ENCODE measurements at places on chromosomes 13 and 19. TPM values are rescaled to one million over a fixed set of nuclear protein-coding genes. Genes with fewer than 3 reads are reported as not detected.

BCKDHA gene
- 6.4 TPM for total RNA-seq

ZNF534 gene
- total RNA-seq = not detected

ARGLU1 gene
- total RNA-seq = 28.1 TPM

HSPBP1 gene
- total RNA-seq = 21.0 TPM

DNA sequence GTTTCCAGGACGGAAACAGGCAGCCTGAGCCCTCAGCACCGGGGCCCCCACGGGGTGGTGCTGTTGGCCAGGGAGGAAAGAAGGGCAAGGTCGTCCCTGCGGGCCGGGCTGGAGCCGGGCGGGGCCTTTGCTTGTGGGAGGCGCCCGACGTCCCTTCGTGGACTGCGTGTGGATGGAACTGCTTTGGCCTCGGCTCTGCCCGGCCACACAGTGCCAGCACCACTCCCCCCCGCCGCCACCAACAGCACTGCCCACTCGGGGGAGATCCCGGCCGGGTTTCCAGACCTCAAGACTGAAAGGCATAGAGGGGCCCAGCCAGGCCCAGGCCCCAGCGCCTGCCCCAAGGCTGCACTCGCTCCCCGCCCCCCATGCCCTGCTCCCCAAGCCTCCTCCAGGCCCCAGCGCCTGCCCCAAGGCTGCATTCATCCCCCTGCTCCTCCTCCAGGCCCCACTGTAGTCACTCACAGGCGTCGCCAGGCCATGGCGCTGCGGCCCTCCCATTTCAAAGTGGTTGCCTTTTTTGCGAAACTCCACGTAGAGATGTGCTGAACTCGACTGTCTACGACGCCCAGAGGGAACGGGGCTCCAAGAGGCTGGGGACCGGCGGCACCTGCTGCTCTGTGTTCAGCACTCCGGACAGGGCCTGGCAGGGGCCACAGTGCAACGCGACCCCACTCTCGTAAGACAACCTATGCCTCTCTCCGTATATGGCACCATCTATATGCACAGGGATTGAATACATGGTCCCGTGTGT lies 22.5 kb downstream of the C13orf46 start:
- DNase-seq = peak; percentile 45
- H3K4me3 ChIP-seq = no peak overlapping the region
- H3K4me1 ChIP-seq = peaks cover 13% of the 10 kb centered on the region
- H3K36me3 ChIP-seq = peaks cover 30% of the 10 kb centered on the region

DNA sequence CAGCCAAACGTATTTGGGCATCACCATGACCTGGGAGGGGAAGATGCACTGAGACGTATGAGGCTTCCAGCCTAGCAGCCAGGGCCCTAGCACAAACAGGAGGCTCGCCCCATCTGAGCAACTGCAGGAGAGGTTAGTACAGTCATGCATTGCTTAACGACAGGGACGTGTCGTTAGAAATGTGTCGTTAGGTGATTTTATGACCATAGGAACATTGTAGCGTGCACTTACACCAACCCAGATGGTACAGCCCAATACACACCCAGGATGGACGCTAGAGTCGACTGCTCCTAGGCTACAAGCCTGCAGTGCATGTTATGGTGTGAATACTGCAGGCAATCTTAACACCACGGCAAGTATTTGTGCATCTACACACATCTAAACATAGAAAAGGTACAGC lies 9.3 kb downstream of the CD177 start:
- H3K27ac ChIP-seq = no peak overlapping the region
- no peaks in the 10 kb centered on the region for H3K36me3 ChIP-seq
- DNase-seq = no peak
- H3K4me1 ChIP-seq = peaks cover 4% of the 10 kb centered on the region
- H3K27me3 ChIP-seq = peaks cover 18% of the 10 kb centered on the region

DNA sequence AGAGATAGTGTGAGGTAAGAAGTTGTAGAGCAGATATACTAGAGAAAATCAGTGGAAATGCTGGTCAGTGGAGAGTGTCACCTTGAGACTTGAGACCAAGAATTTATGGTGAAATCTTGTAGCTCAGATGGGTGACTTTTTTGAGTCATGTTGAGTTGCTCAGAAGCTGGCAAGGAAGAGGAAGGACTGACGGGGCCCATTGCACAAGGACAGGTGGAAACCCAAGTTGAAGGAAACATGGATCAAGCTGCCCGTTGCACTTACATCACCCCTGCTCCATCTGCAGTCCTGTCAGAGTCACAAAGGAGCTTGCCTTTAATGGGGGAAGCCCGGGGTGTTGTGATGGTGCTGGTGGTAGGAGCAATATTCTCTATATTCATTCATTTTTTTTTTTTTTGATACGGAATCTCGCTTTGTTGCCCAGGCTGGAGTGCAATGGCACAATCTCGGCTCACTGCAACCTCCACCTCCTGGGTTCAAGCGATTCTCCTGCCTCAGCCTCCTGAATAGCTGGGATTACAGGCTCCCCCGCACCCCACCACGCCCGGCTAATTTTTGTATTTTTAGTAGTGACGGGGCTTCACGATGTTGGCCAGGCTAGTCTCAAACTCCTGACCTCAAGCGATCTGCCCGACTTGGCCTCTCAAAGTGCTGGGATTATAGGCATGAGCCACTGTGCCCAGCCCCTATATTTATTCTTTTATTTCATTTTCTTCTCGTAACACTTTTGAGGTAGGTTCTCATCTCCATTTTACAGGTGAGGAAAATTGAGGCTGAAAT lies 27.4 kb downstream of the UBAC2 start:
- no peaks in the 10 kb centered on the region for H3K27me3 ChIP-seq
- DNase-seq = no peak
- H3K4me1 ChIP-seq = peaks cover 16% of the 10 kb centered on the region
- H3K4me3 ChIP-seq = no peak overlapping the region
- 0 out of 2 replicates have a peak overlapping the region, but pooled peaks have one; percentile 16 for H3K27ac ChIP-seq
- H3K36me3 ChIP-seq = no peaks in the 10 kb centered on the region

GRCh38 chr19:46809534-46810272 lies 21.3 kb upstream of the SLC1A5 start:
- no peaks in the 10 kb centered on the region for H3K27me3 ChIP-seq
- H3K36me3 ChIP-seq = no peaks in the 10 kb centered on the region
- H3K4me3 ChIP-seq = no peak overlapping the region
- DNase-seq = no peak
- peaks cover 6% of the 10 kb centered on the region for H3K4me1 ChIP-seq

Measured in IMR-90 (cell line).